ENCODE measurements at places on chromosomes 12 and 14.
A peak's percentile ranks its signal among the peaks of the same experiment; 100 is the strongest.

DNA sequence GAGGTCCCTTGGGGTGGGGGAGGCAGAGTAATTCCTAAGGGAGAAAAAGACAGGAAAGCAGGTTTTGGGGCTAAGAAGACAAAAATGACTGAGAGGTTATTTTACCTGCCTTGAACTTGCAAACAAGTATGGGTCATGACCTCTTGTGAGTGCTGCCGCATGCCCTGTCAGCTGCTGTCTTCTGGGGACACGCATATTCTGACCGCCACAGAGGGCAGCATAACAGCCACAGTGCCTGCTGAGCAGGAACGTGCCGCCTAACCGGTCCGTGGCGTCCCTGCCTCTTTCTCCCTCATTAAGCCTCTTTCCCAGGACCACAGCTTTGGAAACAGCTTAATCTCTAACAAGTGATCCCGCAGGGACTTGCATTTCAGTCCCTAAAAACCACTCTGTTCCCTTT lies 51.3 kb upstream of the KCNA1 start:
- no peak for DNase-seq

GRCh38 chr14:65723348-65723747 lies 310.8 kb downstream of the FUT8 start:
- DNase-seq, result no peak

DNA sequence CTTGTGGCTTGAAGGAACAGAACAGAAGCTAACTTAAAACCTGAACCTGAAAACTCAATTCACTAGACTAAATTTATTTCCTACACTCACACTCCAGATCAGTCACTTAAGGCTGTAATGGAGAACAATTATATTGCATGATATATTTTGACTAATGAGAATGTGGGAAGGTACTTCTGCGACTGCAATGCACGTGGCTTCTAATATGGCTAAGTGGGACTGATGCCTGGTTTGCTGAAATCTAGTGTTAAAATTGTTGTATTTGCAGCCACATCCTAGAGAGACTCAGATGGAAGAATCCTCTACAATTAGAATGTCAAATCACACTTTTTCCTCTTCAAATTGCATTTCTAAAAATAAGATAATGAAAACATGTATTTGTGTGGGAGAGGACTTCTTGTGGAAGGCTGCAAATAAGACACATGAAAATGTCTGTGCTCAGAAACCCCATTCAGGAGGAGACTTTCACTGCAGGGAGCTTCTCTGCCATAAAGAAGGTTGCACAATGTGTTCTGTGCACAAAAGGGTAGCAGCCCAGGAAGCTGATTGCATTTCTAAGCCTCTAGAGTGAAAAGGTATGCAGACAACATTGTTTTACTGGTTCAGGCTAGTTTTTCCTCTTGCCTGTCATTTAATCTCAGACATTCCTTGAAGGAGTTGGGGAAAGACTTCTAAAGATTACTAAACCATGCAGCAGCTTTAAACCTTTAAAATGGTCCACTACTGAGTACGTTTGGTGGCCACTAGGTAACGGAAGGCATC lies 224.3 kb downstream of the NEDD1 start:
- no peak for DNase-seq

GRCh38 chr12:110182281-110182680 lies 58.1 kb downstream of the IFT81 start:
- DNase-seq, result no peak

DNA sequence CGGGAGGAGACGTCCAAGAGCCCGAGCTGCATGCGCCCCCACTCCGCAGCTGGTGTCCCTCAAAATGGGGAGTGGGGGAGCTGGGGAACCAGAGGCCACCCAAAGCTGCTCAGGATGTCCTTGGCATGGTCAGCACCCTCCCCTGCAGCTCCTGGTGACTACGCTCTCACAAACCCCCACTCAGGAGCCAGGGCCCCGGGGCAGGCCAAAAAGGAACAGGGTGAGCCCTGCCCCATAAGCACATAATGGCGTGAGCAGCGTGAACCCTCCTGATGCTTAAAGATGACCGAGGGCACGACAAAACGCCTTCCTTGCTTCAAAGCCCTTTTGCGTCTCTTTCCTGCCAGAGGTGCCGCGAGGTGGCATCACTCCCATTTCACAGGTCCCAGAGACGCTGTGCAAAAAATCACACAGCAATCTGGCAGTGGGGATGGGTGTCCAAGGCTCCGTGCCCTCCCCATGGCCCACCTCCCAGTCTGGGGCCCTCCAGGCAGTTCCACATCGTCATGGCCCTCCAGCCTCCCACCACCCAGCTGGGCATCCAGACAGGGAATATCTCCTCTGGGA lies 13.5 kb downstream of the NCOR2 start:
- no peak for DNase-seq

- no peak for DNase-seq
These were observed 36.8 kb upstream of the CNTN1 start for GRCh38 chr12:40655451-40655850.

DNA sequence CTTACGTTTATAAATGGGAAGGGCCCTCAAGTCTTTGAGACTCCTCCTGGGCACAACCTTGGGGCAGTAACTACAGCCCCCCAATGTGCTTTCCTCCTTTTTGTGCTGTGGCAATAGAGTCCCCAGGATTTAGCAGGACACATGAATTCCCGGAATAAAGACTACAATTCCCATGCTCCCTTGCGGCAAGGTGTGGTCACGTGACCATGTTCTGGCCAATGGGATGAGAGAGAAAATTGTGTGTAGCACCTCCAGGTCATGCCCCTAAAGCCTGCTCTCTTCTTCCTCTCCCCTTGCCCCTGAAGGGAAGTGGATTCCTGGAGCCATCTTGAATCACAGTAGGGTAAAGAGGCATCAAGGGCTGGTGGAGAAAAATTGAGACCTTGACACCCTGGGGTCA lies 295.1 kb upstream of the SFSWAP start:
- no peak for DNase-seq

GRCh38 chr14:31572955-31573354 lies 11.8 kb downstream of the NUBPL start:
- no peak for DNase-seq

DNA sequence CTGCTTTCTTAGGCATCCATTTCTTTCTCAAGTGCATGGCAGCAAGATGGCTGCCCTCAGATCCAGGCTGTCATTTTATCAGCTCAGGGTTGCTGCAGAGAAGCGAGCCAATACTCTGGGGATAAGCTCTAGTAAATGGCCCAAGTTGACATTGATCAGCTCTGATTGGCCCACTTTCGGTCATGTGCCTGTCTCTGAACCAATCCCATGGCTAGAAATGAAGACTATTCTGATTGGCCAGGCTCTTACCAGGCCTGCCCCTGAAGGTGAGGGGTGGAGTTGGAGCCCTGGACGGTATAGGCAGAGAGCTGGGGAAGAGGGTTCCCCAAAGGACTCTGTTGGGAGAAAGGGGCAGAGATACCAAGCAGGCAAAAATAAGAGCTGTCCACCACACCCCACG lies 41.4 kb downstream of the MYO1H start:
- no peak for DNase-seq

DNA sequence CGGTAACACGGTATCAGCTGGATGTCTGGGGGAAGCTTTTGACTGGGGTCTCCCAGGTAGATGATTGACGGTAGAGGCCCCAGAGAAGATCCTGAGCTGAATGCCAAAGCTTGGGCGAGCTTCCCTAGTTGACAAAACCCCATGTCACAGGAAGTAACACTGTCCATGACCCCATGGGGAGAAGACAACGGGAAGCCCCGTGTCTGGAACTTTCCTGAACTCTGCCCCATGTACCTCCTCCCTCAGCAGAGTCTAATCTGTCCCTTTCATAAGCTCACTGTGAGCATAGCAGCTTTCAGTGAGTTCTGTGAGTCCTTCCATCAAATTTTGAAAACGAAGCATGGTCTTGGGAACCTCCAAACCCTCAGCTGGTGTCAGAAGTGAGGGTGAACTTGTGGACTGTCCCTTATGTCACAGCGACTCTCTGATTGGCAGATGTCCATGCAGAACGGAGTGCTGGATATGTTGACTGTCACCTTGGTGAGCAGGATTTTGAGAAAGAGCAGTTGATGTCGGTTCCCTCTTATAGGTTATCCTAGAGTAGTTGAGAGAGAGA lies 29.7 kb upstream of the BEGAIN start:
- no peak for DNase-seq

GRCh38 chr12:61385771-61386170 lies 874.4 kb upstream of the USP15 start:
- DNase-seq, result no peak

- no peak for DNase-seq
These were observed 98.9 kb downstream of the ACSS3 start for GRCh38 chr12:81176796-81177195.

DNA sequence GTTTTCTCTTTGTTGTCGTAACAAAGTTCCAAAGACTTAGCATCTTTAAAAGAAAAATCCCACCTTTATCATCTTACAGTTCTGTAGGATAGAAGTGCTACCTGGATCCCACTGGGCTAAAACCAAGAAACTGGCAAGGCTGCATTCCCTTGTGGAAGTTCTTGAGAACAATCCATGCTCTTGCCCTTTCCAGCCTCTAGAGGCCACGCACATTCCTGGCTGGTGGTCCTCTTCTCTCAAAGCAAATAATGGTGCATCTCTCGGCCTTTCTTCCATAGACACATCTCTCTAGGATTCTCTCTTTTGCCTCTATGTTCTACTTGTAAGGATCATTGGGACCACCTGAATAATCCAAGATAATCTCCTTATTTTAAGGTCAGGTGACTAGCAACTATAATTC lies 8.2 kb upstream of the PAWR start:
- no peak for DNase-seq

DNA sequence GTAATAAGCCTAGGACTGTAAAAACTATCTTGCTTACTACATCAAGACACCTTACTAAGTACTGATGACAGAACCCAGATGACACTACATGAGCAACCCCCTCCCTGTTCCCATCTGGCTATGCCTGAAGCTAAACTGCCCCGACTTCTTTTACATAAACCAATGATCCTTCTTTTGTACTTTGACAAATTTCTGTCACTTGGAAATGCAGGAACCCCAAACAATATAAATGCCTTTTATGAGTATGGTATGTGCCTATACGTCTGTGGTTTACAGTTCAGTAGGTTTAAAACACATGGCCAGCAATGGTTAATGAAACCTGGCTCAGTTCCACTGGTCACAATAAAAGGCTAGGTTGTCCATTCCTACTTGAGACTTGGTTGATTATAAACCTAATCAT lies 6.1 kb downstream of the SYCP3 start:
- DNase-seq, result no peak

DNA sequence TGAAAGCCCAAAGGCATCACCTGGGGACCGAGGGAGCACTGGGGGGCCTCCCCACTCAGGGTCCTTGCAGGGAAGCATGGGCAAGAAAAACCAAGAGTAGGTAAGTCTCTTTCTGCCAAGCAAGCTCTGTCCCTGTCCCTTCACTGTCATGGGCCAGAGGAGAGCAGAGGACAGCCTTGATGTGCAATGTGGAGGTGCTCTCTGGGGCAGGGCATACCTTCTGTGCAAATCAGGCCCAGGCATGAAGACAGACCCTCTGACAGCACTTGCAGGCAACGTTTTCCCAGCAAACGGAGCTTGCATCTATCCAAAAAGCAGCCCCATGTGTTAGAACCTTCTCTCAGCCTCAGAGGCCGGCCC lies 192.5 kb upstream of the PWP1 start:
- DNase-seq, result no peak

GRCh38 chr12:46585854-46586621 lies 213.5 kb upstream of the SLC38A2 start:
- DNase-seq, result peak; percentile 78

Data from activated CD8-positive, alpha-beta T cell treated with anti-CD3 and anti-CD28 coated beads, Interleukin-2, amount 10 ng/mL, durations not matched to agents 7 days and 5 days (primary cell).